ENCODE measurements at places on chromosomes 7 and 10. TPM values are rescaled to one million over a fixed set of nuclear protein-coding genes. Genes with fewer than 3 reads are reported as not detected.

DNA sequence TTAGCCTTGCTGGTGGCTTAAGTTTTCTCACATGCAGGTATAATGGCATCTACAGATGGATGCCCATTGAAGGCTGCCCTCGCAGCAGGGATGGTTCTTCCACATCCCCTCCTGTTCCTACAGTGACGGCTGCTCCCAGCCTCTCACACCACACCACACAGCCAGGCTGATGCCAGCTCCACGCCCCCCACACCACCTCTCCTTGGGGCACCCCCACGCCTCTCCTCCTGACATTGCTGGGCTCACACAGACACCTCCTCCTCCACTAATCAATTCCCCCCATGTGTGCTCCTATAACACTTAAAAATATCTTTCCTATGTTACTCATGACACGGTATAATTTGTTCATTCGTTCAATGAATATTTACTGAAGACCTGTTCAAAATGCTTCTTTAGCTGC lies 244.0 kb downstream of the WDR37 start:
- DNase-seq, result no peak

DNA sequence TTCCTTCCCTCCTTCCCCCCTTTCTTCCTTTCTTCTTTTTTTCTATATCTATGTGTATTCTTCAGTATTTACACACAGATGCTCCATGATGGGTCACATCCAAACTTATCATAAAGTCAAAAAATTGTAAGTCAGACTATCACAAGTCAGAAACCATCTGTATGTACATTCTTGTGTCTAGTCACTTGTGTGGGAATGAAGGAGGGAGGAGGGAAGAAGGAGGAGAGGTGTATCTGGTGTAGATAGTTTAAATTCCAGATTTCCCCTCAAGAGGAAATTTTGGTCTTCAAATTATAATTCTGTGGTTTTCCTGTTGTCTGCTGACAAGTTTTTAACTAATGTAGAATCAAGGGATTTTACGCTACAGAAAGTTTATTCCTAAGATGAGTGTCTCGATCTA lies 287.2 kb downstream of the ETV1 start:
- DNase-seq, result no peak

- peak; percentile 51 for DNase-seq
Observed at GRCh38 chr10:19629567-19629966, 186.7 kb upstream of the PLXDC2 start.

DNA sequence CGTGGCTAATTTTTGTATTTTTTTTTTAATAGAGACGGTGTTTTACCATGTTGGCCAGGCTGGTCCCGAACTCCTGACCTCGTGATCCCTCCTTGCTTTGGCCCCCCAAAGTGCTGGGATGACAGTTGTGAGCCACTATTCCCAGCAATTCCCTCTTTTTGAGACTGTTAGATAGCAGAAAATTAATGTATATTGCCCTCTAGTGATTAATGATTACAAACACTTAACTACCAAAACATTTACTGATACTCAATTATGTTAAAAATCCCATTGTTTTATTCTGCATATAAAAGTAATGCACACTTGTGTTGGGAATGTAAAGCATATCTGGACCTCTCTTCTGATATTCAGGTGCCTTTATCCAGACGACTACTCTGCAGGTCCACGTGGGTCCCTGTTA lies 41.2 kb upstream of the COBL start:
- no peak for DNase-seq

DNA sequence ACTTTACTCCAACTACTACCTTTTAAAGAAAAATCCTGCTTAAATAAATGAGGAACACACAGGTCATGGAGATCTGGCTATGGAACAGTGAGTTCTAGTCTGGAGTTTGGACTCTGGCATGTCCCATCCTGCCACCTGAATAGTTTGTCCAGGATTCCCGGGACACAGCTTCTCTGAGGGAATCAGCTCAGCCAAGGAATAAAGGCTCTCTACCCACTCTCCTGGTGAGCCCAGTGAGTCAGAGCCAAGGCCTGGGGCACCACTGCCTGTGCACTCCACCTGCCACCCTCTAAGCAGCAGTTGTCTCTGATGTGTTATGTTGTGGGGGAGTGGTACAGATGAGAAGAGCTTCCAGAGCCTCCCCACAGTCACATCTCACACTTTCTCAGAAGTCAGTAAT lies 113.5 kb downstream of the HTR5A start:
- no peak for DNase-seq

- no peak for DNase-seq
Observed at GRCh38 chr10:7288060-7288690, 122.7 kb downstream of the SFMBT2 start.

DNA sequence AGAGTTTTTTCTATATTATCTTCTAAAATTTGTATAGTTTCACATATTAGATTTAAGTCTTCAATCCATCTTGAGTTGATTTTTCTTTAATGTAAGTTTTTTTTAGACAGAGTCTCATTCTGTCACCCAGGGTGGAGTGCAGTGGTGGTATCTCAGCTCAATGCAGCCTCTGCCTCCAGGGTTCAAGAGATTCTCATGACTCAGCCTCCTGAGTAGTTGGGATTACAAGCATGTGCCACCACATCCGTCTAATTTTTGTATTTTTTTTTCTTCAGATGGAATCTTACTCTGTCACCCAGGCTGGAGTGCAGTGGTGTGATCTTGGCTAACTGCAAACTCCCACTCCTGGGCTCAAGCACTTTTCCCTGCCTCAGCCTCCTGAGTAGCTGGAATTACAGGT lies 143.4 kb upstream of the ZNF92 start:
- no peak for DNase-seq

GRCh38 chr10:27504808-27505460 lies 830 bp downstream of the RAB18 start:
- DNase-seq, result no peak

DNA sequence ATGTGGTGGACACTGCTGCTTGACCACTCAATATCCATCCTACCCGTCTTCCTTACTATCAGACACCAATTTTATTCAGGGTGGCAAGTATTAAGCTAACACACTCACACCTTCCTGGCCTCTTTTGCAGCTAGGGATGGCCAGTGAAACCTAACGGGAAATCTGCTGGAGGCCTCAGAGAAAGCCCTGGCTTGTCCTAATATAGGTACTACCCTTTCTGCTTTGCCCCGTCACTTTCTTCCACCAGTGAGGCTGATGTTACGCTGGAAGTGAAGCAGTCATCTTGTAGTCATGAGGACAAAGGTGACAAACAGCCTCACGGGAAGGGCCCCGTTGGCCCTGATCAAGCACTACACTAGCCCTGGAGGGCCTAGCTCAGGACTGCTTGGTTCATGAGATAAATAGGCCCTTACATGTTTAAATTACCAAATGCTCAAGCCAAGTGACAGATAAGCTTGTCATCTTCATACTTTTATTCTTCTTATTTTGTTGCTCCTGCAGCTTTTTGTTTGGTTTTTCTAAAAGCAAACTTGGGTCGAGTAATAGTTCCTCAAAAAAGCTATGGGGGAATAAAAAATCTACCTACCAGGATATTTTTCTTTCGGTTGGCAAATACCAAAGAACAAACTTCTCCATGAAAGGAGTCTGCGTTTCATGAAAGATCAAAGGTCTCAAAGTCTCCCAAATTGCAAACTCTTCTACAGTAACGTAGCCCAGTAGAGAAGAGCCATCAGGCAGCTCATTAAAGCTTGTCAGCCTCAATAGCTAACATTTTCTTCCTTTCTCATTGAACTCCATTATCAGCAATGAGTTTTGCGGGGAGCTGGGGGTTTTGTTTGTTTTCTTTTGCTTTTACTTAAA lies 17.5 kb downstream of the CREB3L2 start:
- DNase-seq, result no peak

Gene PGAM2
- 0.40 TPM for polyA plus RNA-seq

Gene CRHR2
- polyA plus RNA-seq, result 0.08 TPM

- no peak for DNase-seq
Observed at GRCh38 chr7:129742256-129742655, 130.7 kb downstream of the NRF1 start.

Gene OR6B1
- polyA plus RNA-seq, result not detected

GRCh38 chr10:88065383-88066049 lies 202.1 kb downstream of the PTEN start:
- DNase-seq, result no peak

Gene ZDHHC4
- polyA plus RNA-seq, result 42.4 TPM

Gene SCIN
- 2.5 TPM for polyA plus RNA-seq

DNA sequence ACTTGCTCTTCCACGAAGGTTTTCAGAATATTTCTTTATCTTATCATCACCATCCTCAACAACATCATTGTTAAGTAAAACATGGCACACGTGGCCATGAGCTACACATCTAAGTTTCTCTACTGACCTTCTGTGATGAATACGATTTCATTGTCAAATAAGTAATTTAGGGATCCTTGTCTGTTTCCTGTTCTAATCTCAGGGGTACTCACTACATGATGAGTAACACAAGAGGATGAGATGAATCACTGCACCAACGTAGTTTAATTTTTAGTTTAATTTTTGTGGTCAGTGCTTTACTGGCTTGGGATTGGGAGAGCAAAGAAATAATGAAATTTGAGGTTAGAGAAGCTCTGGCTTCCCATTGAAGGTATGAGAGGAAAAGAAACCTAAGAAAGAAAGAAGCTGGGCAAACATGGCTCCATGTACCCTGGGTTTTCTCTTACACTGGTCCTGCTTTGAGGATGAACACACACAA lies 461.9 kb upstream of the KLF6 start:
- DNase-seq, result no peak

- no peak for DNase-seq
Observed at GRCh38 chr10:12448340-12448728, 99.0 kb downstream of the CAMK1D start.

DNA sequence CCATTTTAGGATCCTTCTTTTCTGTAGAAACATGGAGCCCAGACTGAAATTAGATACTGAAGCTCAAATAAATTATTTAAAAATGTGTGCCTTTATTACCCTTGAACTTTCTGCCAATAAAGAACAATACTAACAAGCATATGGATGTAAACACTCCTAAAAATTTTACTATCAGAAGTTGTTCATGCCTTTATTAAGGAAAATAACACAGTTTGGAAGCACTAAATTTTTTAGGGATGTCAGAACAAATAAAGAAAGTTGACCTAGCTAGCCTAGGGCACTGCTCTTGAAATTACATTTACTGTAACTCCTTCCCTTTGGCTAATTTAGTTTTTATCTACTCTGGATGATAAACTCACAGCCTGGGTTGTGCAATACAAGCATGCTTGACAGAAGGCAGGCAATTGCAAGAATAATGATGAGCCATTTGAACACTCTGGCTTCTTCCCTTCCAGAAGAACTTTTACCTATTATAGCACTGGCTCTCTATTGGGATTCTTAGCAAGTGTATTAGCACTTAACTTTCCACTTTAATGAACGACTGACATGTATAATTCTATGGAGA lies 351.7 kb upstream of the C7orf33 start:
- no peak for DNase-seq

Gene WNT16
- not detected for polyA plus RNA-seq

Gene PSMA2
- 47.2 TPM for polyA plus RNA-seq

GRCh38 chr10:84675060-84675459 lies 346.7 kb downstream of the CCSER2 start:
- DNase-seq, result no peak

- no peak for DNase-seq
Observed at GRCh38 chr7:20650782-20651181, 35.3 kb downstream of the ABCB5 start.

DNA sequence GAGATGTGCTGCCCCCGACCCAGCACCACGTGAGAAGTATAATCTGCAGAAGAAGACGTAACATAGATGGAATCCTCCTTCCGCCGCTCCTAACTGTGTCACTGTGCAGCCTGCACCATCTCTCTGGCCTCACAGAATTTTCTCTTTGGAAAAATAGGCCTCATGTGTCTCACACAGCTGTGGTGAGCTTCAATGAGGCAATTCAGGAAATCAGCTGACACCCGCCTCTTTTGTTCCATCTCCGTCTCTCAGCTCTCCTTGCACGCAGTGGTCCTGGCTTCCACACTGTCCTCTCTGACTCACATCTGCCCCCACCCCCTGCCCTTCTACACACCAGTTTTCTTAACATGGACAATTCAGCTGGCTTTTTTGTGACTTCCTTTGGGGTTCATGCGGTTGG lies 7.2 kb downstream of the C10orf90 start:
- DNase-seq, result no peak

GRCh38 chr10:68566955-68567354 lies 6.8 kb downstream of the TET1 start:
- DNase-seq, result no peak

Gene LRRC4
- 2.0 TPM for polyA plus RNA-seq

GRCh38 chr7:157035302-157035701 lies 24.8 kb upstream of the MNX1 start:
- no peak for DNase-seq

Gene HABP2
- not detected for polyA plus RNA-seq

GRCh38 chr10:4450981-4451908 lies 374.8 kb upstream of the AKR1E2 start:
- no peak for DNase-seq

DNA sequence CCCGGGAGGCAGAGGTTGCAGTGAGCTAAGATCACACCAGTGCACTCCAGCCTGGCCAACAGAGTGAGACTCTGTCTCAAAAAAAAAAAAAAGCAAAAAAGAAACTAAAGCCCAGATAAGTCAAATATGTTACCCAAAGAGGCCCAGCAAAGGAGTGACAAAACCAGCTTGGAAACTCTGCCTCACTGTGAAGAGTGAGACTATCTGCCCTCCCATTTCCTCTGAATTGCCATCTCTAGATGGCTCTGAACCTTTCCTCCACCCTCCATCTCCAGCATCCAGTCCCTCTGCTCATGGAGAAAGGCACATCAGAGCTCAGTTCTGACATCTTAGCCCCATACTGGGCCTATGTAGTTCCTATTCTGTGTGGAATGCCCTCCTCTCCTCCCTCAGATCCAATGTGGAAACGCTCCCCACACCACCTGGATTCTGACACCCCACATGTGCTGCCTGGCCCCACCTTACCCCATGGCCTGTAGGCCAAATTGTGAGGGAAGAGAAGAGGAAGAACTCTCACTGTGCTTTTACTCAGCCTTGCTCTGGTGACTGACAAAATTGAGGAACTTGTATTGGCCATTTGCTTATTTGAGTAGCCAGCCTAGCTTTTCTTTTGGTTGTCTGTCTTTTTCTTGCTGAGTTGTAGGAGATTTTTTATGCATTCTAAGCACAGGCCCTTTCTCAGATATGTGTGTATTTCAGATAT lies 18.0 kb upstream of the NUDCD3 start:
- no peak for DNase-seq

DNA sequence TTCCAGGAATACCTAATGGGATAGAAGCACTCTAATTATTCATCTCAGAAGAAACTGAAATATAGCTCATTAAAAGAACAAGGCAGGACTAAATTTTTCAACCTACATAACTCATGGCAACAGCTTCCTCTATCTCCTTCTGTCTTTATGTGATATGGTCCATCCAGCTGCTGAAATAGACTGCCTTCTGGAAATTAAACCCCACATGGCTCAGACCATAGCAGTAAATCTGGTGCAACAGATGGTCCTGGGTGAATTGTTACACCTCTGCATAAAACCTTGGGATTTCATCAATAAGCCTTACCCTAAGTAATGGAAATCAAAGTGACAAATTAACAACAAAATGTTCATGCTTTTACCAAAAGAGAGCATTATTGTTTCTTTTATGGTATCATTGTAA lies 205.6 kb upstream of the CSTF2T start:
- DNase-seq, result no peak

Gene HOXA11
- 0.65 TPM for polyA plus RNA-seq

- DNase-seq, result no peak
Observed at GRCh38 chr10:35870665-35871310, 228.7 kb upstream of the FZD8 start.

Gene ALDH18A1
- polyA plus RNA-seq, result 65.8 TPM

Data from ovary (tissue), 10 donors.